ENCODE measurements at places on chromosomes 13 and 19. TPM values are rescaled to one million over a fixed set of nuclear protein-coding genes. Genes with fewer than 3 reads are reported as not detected.

The GATAD2A gene
- total RNA-seq: 60.5 TPM

DNA sequence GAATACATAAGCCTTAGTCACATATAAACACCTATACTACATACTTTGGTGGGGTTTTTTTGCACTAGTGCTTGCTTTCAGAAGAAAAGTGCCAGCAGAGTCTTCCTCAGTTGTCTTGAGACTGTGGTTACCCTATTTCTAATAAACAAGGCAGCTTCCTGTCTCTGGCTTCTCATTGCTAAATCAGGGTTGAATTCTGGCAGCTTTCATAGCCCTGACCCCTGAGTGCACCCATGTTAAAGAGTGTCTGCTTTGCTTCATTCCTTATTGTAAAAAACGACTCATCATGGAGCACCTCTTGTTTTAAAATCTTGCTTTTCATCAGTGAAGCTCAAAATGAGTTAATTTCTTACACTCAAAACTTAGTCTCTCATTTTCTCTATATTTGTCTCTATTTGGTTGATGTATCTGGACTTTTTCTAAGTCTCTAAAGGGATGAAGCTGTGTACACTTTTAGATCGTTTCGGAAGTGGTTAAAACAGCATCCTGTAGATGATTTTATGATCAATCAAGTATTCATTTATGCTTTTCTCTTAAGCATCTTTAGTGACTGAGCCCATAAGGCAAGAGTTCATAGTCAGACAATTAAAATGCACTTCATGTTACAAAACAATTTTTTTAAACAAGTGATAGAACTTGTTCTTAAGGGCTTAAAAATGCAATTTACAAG is 72.1 kb downstream of the KLF12 start:
- no peak for DNase-seq

GRCh38 chr13:106752584-106753170 is 184.7 kb upstream of the ARGLU1 start:
- no peak for DNase-seq

DNA sequence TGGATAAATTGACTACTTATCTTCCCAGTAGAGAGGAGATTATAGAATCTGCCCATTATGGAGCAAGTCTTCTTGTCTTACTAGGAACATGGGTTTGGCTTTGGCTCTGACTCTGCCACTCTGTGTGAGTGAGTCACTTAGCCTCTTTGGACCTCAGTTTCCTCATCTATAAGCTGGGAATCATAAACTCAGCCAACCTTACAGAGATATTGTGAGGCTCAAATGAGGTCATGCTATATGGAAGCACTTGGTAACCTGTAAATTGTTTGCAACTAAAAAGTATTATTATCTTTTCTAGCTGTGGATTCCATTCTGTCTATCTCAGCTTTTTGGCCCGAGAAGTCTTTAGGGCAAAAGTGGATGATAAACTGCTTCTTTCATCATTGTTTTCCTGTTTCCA is 186.8 kb upstream of the TSC22D1 start:
- DNase-seq: no peak

The CD22 gene
- 5.0 TPM for total RNA-seq

DNA sequence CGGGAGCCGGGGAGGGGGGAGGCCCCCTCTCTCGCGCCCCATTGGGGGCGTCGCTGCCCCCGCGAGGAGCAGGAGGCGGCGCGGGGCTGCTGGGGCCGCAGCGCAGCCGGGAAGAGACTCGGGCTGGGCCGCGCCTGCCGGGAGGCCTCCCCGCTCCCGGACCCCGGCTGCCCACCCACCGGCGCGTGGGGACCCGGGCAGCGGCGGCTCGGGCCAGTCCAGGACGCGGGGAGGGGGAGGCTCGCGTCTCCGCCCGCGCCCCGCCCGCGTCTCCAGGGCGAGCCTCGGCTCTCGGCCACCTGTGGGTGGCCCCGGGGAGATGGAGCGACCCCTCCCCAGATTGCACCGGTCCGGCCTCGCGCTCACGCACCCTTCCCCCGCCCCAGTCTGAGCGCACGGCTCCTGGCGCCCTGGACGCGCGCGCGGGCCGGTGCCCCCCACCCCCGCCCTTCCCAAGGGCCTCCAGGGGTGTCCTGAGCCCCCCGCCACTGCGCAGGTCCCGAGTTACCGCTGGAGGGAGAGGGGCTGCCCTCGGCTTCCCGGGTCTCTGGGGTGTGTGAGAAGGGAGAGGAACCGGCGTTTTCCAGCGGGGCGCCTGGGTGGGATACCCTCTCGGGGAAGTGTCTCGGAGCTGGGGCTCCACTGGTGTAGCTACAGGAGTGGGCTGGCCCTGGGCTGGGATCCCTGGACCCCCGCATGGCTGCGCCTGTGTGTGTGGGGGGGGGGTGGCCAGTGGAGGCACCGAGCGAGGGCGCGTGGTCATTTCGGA is 645 bp downstream of the PALM start:
- DNase-seq: no peak

The SLC15A1 gene
- total RNA-seq: not detected

GRCh38 chr19:18379803-18380747 is 5.9 kb upstream of the GDF15 start:
- peak; percentile 97 for DNase-seq

DNA sequence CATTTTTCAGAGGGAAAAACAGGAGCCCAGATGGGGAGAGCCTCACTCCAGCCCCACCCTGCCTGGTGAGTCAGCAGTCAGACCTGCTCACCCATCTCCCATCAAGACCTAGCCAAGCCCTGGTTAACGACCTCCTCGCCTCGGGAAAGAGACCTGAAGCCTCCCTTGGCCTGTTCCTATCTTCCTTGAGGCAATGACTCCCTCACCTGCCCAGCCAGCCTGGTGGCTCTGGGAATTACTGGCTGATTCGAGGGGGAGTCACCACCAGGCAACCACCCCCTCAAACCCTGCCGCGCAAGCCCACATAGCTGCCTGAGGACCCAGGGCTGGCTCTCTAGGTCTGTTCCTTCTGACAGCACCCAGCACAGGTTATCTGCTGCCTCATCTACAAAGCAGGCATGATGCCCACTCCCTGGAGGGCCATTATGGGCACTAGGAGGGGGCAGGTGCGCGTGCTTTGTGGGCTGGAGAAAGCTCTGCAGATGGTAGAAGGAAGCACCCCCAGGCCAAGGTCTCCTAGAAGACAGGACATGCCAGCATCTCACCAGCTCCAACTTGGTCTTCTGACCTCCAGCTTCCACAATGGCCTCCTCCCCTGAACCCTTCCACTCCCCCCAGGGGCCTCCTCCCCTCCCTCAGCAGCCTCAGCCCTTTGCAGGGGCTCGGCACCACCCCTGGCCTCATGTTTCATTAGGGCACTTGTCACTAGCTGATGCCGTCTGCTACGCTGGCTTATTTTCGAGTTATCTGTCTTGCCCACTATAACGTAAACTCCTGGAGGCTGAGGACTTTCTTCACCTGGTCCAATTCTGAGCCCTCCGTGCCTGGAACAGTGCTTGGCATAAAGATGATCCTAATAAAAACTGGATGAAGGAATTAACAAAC is 10.4 kb downstream of the DEDD2 start:
- DNase-seq: no peak

DNA sequence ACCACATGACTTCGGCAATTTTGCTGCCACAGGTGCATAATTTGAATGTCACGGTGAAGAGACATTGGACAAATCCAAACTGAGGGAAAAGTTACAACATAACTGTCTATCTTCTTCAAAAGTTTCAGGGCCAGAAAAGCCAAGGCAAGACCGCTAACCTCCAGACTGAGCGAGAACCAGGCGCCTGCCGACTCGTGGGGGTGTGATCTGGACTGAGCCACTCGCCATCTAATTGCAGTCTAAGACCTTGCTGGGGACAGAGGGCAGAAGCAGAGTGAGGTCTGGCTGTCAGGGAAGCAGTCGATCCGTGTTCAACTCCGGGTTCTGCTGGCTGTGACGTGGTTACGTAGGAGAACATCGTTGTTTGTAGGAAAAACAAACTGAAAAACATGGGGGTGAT is 88.6 kb downstream of the SPACA7 start:
- peak; percentile 75 for DNase-seq

DNA sequence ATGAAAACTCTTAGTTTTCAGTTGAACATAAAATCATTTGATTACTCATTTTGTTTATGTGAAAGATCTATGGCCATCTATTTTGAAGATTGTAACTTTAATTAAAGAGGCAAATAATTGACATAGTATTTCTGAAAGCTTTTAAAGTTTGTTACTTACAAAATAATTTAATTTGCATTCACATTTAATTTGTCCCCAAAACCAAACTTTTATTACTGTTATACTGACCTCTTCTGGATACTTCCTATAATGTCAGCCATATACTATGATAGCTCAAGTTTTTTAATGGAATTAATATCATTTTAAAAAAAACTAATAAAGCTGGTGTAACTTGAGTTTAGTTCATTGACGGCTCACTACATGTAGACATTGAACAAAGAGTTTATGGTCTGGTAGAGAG is 4.9 kb upstream of the SGCG start:
- no peak for DNase-seq

DNA sequence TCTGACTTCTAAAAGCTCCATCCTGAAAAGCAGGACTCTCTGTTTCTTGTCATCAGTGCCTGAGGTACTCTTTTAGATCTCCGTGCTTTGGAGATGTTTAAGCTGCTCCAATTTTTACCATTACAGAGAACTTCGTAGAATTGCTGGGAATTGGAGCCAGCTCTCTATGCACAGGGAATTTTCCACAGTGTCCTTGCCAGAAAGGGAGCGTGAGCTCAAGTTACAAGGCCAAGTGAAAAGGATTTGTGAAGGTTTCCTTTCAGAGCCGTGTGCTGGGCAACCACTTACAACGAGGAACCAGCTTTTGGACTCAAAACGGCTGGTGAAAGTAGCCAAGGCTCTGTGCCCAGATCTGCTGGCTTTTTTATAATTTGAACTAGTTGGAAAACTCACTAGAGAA is 82.6 kb downstream of the NUFIP1 start:
- DNase-seq: no peak

DNA sequence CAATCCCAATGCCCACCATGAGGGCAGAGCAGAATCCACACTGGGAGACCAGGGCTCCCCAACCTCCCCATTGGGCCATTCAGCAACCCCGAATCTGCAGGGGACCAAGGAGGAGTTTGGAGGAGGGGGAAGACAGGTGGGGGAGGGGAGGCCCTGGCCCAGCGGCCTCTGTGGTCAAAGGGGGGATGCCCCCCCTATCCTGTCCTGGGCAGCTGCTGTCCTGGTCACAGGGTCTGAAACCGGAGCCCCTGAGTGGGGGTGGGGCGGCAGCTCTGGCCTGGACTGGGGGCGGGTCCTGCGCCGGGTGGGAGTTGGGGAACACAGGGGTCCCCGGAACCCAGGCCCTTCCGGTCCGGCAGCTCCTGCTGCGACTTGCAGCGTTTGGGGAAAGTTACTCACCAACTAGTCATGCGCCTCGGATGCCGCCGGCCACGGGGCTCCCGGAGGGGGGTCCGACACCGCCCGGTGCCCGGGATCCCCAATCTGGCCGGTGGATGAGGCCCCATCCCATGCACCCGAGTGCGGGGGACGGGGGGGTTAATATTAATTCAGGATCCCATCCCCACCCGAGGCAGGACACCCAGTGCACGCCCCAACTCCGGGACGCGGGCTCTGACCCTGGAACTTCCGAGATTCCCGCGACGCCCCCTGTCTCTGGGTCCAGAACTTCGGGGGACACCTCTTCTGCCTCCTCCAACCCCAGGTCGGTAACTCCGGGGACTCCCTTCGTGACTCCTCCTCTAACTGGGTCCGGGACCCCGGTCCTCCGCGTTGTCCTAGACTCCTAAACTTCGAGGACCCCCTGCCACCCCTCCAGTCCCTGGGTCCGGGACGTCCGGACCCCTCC is 872 bp downstream of the HOMER3 start:
- DNase-seq: no peak

DNA sequence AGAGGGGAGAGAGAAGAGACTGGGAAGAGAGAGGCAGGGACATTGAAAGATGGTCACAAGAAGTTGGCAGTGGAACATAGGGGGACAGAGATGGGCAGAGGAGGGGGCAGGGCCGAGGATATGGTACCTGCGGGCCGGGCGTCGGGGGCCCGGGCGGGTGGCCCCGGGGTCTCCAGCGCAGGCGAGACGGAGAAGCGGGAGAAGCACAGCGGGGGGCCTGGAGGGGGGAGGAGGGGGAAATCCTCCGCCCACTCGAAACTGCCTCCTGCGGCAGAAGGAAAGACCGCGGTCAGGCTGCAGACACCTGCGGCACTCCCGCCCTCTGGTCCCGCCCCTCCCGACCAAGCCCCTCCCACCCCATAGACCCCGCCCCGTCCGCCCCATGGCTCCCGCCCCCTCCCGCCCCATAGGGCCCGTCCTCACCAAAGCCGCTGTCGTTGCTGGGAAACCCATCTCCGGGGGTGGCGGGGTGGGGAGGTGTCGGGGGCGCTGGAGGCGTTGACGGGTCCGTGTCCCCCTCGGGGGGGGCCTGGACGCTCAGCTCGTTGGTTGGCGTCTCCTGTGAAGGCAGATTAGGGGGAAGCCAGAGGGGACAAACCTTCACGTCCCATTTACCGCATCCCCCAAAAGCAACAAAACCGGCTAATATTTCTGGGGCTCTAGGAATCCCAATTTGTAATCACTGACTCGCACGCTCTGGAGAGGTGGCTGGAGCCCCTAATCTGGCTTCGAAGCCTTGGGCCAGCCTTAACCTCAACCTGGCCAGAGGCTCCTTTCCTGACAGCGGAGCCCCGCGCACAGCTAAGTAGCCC is 20.4 kb downstream of the LMTK3 start:
- no peak for DNase-seq

The DPY19L3 gene
- total RNA-seq: 14.2 TPM

Data from esophagus muscularis mucosa (tissue), 4 donors.